ENCODE measurements at places on chromosomes 4 and X. TPM values are rescaled to one million over a fixed set of nuclear protein-coding genes. Genes with fewer than 3 reads are reported as not detected.

GRCh38 chrX:109920325-109920724 is 82.6 kb upstream of the TMEM164 start:
- DNase-seq = no peak

DNA sequence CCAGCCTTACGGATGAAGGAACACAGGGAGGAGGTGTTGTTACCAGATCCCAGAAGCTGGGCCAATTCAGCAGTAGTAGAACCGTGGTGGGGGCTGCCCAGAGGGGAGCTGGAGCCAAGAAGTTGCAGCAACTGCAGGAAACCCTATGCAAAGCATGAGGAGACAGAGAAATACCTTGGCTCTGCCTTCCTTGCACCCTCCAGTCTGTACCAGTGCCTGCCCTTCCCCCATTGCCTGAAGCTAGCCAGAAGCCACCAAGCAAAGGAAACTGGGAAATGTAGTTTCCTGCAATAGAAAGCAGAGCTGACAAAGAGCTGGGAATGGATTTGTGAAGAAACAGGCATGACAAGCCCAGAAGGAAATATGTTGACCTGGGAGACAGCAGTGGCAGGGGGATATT is 108.7 kb upstream of the FUNDC1 start:
- peak; percentile 11 for DNase-seq

The SLC9B1 gene
- total RNA-seq = 1.5 TPM

The GJB1 gene
- not detected for total RNA-seq

The ZFP92 gene
- total RNA-seq = 0.07 TPM

All from MG63 (cell line).